Activated CD4-positive, alpha-beta T cell treated with anti-CD3 and anti-CD28 coated beads, Interleukin-2, amount 50 U/mL, for 4 hours (primary cell): ENCODE measurements at places on chromosomes 13 and 19.
A peak's percentile ranks its signal among the peaks of the same experiment; 100 is the strongest.

- DNase-seq: no peak
These were observed 157.2 kb downstream of the MYO16 start for GRCh38 chr13:108786456-108787200.

DNA sequence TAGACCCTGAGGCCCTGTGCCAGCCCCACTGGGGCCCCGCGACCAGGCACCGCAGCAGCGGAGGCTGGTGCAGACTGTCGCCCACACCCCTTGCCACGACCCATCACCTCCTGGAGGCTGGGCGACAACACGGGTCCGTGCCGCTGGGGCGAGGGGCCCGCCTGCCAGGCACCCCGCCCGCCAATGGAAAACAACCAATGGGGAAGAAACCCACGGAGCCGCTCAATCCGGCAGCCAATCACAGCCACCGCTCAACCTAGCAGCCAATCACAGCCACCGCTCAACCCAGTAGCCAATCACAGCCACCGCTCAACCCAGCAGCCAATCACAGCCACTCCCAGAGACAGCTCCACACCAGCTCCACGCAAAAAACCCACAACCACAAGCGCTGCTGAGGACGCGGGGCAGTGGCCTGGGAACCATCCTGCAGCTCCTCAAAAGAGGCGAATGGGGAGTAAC is 29.7 kb downstream of the GPX4 start:
- peak; percentile 76 for DNase-seq

DNA sequence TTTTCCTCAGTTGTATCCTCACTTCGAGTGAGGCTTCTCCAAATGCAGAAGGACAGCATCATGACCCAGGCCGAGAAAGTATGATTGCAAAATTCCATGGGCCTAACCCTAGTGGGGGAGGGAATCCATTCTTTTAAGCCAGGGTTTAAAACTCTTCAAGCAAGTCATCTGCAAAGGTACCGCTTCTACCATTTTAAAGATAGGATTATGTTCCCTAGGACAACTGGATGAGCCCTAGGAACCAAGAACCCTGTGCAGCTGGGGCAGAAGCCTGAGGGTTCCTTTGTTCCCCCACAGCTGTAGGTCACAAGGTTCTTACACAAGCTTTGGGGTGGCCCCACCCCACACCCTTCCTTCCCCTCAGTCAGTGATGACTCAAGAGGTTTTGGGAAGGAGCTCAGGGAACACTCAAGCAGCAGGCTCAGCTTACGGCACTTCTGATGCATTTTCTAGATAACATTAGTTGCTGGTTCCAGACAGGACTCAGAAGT is 13.5 kb downstream of the ARL11 start:
- no peak for DNase-seq

DNA sequence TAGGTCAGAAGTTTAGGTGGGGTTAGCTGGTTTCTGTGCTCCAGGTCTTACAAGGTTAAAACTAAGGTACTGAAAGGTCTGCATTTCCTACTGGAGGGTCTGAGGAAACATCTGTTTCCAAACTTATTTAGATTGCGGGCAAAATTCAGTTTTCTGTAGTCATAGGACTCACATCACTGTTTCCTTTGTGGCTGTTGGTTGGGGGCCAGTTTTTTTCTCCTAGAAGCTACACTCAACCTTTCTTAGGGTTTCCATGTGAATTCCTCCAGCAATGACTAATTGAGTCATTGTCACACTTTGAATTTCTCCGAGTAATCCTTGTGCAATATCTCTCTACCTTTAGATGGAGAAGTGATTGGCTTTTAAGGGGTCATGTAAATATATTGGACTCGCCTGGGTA is 773.4 kb upstream of the SLITRK1 start:
- no peak for DNase-seq

- DNase-seq: no peak
These were observed 42.2 kb upstream of the HNRNPA1L2 start for GRCh38 chr13:52599848-52600603.
